ENCODE measurements at places on chromosomes 13 and 19.

DNA sequence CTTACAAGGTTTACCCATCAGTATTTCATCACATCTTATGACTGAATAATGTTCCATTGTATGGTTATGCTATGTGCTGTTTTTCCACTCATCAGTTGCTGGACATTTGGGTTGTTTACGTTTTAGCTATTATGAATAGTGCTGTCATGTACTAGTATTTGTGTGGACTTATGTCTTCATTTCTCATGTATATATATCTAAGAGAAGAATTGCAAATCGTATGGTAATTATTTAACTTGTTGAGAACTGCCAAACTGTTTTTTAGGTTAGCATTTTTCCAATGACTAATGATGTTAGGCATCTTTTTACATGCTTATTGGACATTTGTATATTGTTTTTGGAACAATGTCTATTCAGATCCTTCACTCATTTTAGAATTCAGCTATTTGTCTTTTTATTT is 368.3 kb downstream of the LMO7 start:
- no peak for DNase-seq

DNA sequence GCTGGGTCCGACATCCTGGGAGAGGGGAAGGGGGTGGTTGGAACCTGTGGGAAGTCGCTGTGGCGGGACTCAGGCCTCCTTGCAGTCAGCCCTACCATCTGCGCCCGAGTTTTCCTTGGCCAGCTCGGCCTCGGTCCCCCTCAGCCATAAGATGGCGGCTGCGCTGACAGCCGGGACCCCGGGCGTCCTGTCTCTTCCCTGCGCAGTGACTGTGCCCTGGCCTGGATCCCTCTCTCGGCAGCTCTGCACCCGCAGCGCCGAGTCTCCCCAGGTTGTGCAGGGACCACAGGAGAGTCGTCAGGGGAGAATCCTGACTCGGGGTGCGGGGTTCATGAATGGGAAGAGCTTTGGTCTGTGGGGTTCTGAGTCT is 345 bp downstream of the ZNF257 start:
- DNase-seq = no peak

DNA sequence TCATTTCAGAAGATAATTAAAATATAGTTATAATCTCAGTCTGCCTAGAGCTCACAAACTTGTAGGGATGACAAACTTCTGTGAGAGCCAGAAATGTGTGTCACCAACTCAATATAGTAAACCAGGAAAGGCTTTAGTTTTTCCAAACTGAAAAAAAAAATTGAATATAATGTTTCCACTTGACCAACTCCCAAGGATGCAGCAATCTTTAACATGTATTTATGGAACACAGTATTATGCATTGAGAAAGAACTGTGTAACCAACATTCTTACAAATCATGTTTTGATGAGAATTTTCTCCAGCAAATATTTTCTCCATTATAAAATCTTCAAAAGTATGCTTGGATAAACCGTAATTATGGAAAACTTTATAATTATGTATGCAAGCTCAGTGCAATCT is 50.1 kb upstream of the KLF12 start:
- no peak for DNase-seq

DNA sequence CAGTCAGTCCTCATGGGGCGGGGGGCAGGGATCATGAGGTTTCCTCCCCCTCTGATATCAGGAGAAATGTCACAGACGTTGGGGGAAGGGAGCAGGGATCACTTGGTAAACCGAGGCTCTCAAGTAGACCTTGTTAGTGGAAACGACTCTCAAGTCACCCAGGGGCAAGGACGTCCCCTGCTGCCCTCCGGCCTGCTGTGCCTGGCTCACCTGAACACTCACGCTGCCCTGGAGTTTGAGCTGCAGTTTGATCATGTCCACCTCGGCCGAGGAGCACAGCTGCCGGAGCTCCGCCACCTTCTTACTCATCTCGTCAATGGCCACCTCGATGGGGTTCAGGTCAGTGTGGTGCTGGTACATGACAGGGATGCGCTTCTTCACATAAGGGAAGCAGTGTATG is 47.6 kb upstream of the SLC15A1 start:
- no peak for DNase-seq

- DNase-seq = no peak
Measured at GRCh38 chr13:26168237-26168814, 53.8 kb downstream of the RNF6 start.

GRCh38 chr13:23354520-23354919 is 79.0 kb downstream of the SACS start:
- DNase-seq = no peak

DNA sequence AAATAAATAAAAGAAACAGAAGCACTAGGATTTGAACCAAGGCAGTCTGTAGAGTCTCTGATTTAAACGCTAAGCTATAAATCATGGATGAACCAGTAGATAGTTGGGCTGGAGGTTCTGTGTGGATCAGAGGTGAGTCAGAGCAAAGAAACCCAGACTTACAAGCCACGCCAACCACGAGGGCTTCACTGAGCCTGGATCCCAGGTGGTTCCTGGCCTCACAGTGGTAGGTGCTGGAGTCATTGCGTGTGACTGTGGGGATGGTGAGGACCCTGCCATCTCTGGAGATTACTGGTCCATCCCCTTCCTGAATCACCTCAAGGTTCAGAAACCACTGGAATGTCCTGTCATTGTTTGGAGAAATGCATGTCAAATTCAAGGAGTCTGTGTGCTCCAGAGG is 19.3 kb upstream of the CEACAM20 start:
- DNase-seq = no peak
